ENCODE measurements at places on chromosomes 4 and X. TPM values are rescaled to one million over a fixed set of nuclear protein-coding genes. Genes with fewer than 3 reads are reported as not detected.

DNA sequence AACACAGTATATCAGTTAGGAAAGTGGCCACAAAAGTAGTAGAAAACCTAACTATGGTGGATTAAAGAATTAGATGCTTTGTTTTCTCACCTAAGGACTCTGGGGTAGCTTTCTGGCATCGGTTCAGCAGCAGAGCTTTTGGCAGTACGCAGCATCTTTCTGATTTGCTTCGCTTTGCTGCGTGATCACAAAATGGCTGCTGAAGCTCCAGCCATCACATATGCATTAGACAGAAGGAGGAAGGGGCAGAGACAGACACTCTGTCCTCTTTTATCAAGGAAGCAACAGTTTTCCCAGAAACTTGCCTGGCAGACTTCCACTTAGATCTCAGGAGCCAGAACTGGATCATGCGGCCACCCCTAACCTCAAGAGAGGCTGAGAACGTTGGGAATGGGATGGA is 15.1 kb downstream of the TREX2 start:
- H3K4me3 ChIP-seq: no peak overlapping the region
- peaks cover 2% of the 10 kb centered on the region for H3K27me3 ChIP-seq
- H3K4me1 ChIP-seq: no peaks in the 10 kb centered on the region
- no peak overlapping the region for H3K27ac ChIP-seq
- DNase-seq: no peak
- H3K36me3 ChIP-seq: no peaks in the 10 kb centered on the region

GRCh38 chr4:15373363-15373762 is 54.5 kb upstream of the C1QTNF7 start:
- H3K36me3 ChIP-seq: no peaks in the 10 kb centered on the region
- no peak overlapping the region for H3K27ac ChIP-seq
- peak; percentile 15 for DNase-seq

DNA sequence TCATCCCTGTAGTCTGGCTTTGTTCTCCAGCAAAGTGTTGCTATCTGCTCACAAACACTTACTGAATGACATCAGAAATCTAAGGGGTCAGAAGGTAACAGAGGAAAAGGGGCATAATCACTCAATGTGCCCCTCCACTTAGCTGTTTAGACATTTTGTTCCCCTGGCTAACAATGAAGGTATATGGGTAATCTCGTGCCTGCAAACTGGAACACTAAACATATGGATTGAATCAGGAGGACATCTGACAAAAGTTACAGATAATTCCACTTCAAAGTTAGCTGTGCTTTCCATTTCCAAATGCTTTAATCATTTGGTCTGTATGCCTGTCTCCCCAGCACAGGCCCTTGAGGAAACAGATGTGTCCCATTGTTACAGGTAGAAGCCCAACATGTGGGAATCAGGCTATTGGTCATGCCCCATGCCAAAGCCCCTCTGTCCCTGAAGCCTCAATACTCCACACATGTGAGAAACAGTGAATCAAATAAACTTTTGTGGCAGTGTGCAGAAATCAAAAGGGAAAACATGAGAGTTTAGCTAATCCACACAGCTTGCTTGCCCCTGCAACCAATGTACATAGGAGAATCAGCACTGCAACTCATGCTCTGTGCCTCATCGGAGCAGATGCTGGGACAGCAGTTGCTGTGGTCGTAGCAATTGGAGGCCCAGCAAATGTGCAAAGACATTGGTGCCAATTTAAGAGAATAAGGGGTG is 111.7 kb downstream of the RNF150 start:
- no peaks in the 10 kb centered on the region for H3K4me1 ChIP-seq
- no peak for DNase-seq
- peaks cover 9% of the 10 kb centered on the region for H3K27me3 ChIP-seq
- H3K4me3 ChIP-seq: no peak overlapping the region
- H3K36me3 ChIP-seq: no peaks in the 10 kb centered on the region

C1QTNF7 gene
- total RNA-seq: not detected

DNAAF6 gene
- total RNA-seq: not detected
